ENCODE measurements at places on chromosomes 12 and 14. TPM values are rescaled to one million over a fixed set of nuclear protein-coding genes. Genes with fewer than 3 reads are reported as not detected.

DNA sequence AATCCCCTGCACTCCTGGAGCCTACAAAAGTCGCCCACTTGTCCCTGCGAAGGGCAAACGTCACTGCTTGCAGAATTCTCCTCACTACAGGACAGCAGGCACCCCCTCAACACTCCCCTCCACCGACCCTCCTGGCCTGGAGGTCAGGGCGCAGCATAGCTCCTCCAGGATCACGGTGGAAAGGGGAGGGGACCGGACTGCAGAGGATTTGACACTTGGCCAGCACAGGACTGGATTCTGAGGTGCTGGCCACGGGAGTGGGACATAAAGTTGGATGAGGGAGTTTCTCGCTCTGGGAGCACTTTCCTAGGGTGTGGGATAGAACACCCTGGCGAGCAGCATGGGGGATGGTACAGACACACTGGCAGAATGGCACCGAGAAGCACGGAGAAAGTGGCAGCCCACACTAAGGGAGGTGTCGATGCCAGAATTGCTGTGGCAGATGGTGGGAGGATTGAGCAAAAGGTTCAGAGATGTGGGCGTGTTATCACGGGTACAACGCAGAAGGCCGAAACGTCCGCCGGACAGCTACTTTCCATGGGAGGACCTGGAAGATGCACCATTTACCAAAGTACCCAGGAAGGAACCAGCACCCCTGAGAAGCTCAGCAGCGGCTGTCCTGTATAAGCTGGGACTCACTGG, 51.4 kb upstream of the DIO3 start:
- no peaks in the 10 kb centered on the region for H3K4me1 ChIP-seq
- no peak overlapping the region for H3K4me3 ChIP-seq

DNA sequence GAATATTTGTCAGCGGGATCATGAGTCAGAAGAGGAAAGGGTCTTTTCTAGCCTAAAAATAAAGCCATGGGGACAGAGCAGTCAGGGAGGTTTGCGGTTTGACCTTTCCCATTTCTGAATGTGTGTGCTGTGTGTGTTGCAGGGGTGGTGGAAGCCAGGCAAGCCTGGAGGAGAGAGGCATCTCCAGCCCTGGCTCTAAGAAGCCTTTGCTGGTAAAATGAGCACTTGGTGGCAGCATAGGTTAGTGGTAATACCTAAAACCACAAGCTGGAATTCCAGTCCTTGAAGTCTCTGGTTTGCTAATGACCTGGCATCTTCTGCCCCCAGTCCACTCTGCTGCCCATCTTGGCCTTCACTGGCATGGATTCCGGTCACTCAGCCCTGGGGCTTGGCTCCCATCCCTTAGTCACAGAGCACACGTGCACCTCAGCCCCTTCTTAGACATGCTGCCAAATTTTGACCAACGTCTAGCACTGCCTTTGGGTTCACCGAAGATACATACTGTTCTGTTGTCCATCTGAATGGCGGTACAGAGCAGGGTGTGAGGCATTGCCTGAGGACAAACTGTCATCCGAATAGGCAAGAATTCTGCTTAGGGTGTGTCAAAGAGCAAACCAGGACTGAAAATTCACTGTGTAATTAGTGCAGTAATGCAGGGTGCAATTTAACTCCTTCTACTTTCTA, 52.7 kb downstream of the KCNA5 start:
- no peaks in the 10 kb centered on the region for H3K4me1 ChIP-seq
- H3K4me3 ChIP-seq: no peak overlapping the region
- no peaks in the 10 kb centered on the region for H3K36me3 ChIP-seq
- H3K27me3 ChIP-seq: peaks cover 43% of the 10 kb centered on the region
- DNase-seq: no peak
- no peak overlapping the region for H3K27ac ChIP-seq

GRCh38 chr14:93431036-93431670, 414 bp downstream of the UNC79 start:
- H3K4me1 ChIP-seq: no peaks in the 10 kb centered on the region
- H3K4me3 ChIP-seq: no peak overlapping the region
- H3K27ac ChIP-seq: no peak overlapping the region
- peaks cover 16% of the 10 kb centered on the region for H3K36me3 ChIP-seq
- H3K27me3 ChIP-seq: peaks cover 28% of the 10 kb centered on the region

DNA sequence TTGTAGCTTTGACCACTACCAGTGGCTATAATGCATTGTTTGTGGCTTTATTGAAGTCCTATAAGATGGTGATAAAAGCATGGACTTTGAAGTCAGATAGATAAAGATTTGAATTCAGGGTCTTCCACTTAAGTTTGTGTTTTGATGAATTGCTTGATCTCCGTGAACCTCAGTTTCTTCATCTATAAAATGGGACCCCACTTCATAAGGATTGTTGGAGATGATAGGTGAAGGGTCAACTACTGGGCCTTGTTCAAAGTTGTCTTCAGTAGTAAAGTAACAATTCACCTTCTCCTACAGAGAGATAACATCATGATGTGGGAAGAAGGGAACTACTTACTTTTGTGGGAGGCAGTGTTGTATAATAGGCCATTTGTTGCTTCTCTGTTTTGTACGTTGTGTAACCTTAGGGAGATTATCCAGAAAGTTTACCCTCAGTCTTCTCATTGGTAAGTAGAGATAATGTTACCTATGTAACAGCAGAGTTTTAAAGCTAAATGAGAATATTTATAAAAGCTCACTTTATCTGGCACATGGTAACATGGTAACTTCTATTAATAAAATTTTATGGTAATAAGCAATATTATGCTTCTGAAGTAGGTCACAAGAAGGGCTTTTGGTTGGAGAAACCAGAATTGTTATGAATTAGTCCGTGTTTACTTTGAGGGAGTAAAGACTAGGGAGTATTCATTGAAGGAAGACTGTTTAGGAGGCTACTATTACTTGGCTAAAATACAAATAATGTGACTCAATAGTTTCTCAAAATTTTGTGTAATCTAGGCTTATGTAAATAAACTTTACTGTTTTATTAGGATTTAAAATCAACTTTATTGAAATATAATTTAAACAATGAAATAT, 15.1 kb downstream of the ADIPOR2 start:
- no peak for DNase-seq
- peak overlapping the region; percentile 22 for H3K27ac ChIP-seq
- no peak overlapping the region for H3K4me3 ChIP-seq
- no peaks in the 10 kb centered on the region for H3K36me3 ChIP-seq

DNA sequence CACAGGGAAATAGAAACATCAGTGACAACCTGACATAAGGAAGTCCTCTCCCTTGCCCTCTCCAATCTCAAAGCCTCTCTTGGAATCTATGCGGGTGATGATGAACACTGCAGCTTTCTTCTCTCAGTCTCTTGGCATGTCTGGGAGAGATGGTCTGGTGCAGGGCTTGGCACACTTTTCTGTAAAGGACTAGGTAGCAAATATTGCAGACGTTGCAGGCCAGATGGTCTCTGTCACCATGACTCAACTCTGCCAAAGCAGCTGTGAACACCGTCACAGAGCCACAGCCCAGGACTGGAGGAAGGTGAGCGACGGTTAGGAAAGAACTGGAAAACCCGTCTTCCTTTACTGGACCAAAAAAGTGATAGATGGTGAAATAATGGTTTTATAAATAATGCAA, 591.0 kb upstream of the TMEM132C start:
- H3K4me3 ChIP-seq: no peak overlapping the region
- H3K27ac ChIP-seq: no peak overlapping the region
- no peak for DNase-seq
- no peaks in the 10 kb centered on the region for H3K27me3 ChIP-seq
- H3K36me3 ChIP-seq: no peaks in the 10 kb centered on the region
- no peaks in the 10 kb centered on the region for H3K4me1 ChIP-seq

DNA sequence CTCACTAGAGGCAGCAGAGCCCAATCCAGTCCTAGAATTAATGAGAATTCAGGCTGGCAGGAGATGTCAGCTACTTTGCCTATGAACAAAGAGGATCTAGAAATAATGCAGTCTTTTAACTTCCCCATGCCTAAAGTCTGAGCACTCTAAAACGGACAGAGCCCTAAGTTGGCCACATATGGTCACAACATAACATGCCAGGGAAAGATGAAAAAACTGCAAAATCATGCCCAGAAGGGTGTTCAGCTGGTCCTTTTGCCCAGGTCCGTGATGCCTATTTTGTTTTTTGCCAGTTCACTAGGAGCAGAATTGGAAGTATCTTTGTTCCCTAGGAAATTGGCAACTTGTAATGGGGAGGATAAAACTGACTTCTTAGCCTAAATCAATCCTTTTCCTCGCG, 20.3 kb upstream of the LMNTD1 start:
- H3K36me3 ChIP-seq: peaks cover 4% of the 10 kb centered on the region
- H3K4me1 ChIP-seq: no peaks in the 10 kb centered on the region
- H3K27ac ChIP-seq: no peak overlapping the region
- no peak for DNase-seq

- no peak for DNase-seq
- peaks cover 35% of the 10 kb centered on the region for H3K27me3 ChIP-seq
- H3K27ac ChIP-seq: no peak overlapping the region
These were observed 117.4 kb upstream of the RTL1 start for GRCh38 chr14:101020834-101021370.

DNA sequence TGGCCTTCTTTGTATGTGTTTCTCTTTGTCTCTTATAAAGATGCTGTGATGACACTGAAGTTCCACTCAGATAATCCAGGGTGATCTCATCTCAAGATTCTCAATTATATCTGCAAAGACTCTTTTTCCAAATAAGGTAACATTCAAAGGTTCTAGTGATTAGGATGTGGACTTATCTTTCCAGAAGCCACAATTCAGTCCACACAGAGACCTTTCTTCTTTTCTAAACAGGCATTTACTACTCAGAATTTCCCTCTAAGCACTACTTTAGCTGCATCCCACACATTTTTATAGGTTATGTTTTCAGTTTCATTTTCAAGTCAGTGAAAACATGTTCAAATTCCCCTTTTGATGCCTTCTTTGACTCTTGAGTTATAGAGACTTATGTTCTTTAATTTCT, 9.0 kb upstream of the NKX2-1 start:
- no peak for DNase-seq
- H3K4me3 ChIP-seq: no peak overlapping the region
- H3K36me3 ChIP-seq: no peaks in the 10 kb centered on the region
- no peak overlapping the region for H3K27ac ChIP-seq
- H3K4me1 ChIP-seq: no peaks in the 10 kb centered on the region

DNA sequence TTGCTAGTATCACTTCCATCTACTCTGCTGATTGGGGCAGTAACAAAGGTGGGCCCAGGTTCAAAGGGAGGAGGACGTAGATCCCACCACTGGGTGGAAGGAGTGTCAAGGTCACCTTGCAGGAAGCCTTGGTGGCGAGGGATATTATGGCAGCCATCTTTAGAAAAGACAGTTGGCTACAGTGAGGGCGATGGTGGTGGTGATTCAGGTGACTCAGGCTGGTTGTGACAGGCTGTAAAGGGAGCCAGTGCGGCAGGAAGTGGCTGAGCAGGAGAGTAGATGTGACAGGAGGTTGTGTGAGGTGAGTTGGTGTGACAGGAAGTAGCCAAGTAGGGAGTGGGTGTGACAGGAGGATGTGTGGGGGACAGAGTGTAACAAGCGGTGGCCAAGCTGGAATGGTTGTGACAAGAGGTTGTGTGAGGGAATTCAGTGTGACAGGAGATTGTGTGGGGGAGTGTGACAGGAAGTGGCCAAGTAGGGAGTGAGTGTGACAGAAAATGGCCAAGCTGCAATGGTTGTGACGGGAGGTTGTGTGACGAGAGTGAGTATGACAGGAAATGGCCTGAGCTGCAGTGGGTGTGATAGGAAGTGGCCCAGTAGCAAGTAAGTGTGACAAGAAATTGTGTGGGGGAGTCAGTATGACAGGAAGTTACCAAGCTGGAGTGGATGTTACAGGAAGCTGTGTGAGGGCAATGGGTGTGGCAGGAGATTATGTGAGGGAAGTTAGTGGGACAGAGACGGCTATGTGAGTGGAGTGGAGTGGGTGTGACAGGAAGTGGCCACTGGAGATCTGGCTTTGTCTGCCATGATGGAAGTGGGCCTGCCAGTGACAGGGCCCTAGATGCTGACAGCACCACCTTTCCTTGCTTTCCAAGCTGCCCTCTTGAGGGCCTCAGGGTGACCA, 136.5 kb upstream of the MYL2 start:
- DNase-seq: peak; percentile 76
- H3K27me3 ChIP-seq: peaks cover 4% of the 10 kb centered on the region
- H3K4me3 ChIP-seq: peak overlapping the region; percentile 71
- H3K36me3 ChIP-seq: peaks cover 23% of the 10 kb centered on the region
- H3K27ac ChIP-seq: peak overlapping the region; percentile 97

DNA sequence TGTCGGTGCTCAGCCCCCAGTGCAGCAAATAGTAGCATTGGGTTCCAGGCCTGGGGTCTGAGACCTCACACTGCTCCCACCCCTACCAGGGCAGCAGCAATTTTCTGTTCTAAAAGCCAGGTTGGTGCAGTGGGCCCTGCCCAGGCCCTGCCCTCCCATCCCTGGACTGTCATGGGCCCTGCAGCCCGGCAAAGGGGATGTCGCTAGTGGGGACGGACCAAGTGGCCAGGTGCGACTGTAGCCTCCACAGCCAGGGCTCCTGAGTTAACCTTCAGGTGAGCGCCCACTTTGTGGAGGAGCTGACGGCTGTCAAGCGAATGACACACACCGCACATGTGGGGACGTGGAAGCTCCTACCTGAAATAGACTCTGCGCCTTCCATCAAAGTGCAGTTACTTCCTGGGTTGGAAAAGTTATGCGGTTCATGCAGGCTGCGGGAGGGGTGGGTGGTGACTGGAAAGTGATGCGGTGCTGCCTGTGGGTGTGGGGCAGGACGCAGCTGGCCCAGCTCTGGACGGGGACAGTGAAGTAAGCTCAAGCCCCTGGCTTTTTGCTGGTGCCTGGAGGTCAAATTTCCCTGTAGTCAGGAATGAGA, 1.5 kb downstream of the INF2 start:
- peaks cover 22% of the 10 kb centered on the region for H3K4me1 ChIP-seq
- peak overlapping the region; percentile 15 for H3K4me3 ChIP-seq
- H3K36me3 ChIP-seq: no peaks in the 10 kb centered on the region
- no peaks in the 10 kb centered on the region for H3K27me3 ChIP-seq
- no peak overlapping the region for H3K27ac ChIP-seq

GRCh38 chr14:25394791-25395391, 344.9 kb upstream of the STXBP6 start:
- no peak overlapping the region for H3K4me3 ChIP-seq
- no peaks in the 10 kb centered on the region for H3K36me3 ChIP-seq
- peaks cover 4% of the 10 kb centered on the region for H3K27me3 ChIP-seq
- no peak overlapping the region for H3K27ac ChIP-seq

DNA sequence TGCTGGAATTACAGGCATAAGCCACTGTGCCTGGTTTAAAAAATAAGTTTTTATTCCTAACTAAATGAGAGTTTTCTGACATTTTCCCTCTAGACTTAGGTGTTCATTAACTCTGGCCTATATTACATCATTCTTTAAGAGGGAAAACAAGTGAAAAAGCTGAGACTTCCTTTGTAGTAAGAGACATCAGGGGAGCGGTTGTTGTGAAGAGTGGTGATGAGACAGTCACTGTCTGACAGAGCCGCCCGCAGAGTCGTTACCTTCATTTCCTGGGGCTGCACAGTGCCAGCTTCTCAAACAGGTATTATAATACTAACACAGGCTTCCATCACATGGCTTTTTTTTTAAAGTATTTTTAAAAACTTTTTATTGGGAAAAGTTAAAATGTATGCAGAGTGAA, 19.7 kb upstream of the TDRD9 start:
- peaks cover 24% of the 10 kb centered on the region for H3K4me1 ChIP-seq
- no peak overlapping the region for H3K4me3 ChIP-seq
- DNase-seq: no peak
- H3K36me3 ChIP-seq: peaks cover 2% of the 10 kb centered on the region
- peaks cover 3% of the 10 kb centered on the region for H3K27me3 ChIP-seq
- no peak overlapping the region for H3K27ac ChIP-seq

- H3K27me3 ChIP-seq: no peaks in the 10 kb centered on the region
- H3K27ac ChIP-seq: peak overlapping the region; percentile 83
- DNase-seq: no peak
- H3K4me1 ChIP-seq: peaks cover 50% of the 10 kb centered on the region
- H3K36me3 ChIP-seq: no peaks in the 10 kb centered on the region
- peak overlapping the region; percentile 44 for H3K4me3 ChIP-seq
These were observed 13.9 kb upstream of the HDAC7 start for GRCh38 chr12:47833591-47834012.

TAS2R30 gene
- total RNA-seq: 3.6 TPM

ATF1 gene
- total RNA-seq: 35.4 TPM

Data from natural killer cell treated with Interleukin-12 subunit alpha and Interleukin-12 subunit beta and Interleukin-15 and Interleukin-18, amount 100 ng/mL, for 72 hours (primary cell).